ENCODE measurements at places on chromosomes 16 and 17.

GRCh38 chr17:50924800-50925199 is 58.6 kb upstream of the TOB1 start:
- DNase-seq: no peak

- DNase-seq: peak; percentile 38
Measured at GRCh38 chr17:45131616-45132319, 547 bp downstream of the PLCD3 start.

DNA sequence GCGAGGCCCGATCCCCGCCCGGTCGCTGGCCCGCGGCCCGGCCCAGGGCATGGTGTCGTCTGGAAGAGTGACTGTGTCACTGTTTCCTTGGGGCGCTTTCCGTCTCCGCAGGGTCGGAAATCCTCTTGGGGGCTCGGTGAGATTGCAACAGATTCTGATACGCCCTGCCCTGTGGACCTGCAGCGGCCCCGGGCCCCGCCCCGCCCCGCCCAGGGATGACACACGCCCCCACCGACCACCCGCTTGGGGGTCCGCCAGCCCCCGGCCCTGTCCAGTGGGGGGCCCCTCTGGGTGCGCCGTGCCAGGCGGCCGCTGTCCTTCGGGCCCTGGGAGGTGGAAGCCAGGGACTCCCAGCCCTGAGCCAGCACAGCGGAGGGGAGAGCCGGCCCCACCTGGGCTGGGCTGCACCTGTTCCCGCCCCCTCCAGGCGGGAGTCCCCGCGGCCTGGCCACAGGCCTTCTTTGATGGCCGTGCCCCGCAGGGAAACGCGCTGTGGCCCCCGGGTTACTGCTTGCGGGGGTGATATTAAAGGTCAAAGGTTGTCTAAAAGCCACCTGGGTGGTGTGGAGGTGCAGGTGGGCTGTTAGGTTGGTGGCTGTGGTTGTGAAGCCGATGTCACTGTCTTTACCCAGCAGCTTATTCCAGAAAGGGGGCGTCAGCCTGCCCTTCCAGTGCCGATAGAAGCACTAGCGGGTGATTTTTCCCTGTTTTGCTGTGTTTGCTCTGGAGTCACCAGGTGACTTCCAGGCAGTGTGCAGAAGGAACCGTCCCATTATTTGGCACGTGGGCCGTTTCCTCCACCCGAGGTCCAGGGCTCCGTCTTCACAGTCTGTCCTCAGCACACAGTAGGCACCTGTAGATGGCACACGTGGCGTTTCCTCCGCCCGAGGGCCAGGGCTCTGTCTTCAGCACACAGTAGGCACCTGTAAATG is 752 bp downstream of the TBC1D24 start:
- no peak for DNase-seq

- DNase-seq: no peak
Measured at GRCh38 chr16:20956319-20956718, 55.7 kb downstream of the LYRM1 start.

DNA sequence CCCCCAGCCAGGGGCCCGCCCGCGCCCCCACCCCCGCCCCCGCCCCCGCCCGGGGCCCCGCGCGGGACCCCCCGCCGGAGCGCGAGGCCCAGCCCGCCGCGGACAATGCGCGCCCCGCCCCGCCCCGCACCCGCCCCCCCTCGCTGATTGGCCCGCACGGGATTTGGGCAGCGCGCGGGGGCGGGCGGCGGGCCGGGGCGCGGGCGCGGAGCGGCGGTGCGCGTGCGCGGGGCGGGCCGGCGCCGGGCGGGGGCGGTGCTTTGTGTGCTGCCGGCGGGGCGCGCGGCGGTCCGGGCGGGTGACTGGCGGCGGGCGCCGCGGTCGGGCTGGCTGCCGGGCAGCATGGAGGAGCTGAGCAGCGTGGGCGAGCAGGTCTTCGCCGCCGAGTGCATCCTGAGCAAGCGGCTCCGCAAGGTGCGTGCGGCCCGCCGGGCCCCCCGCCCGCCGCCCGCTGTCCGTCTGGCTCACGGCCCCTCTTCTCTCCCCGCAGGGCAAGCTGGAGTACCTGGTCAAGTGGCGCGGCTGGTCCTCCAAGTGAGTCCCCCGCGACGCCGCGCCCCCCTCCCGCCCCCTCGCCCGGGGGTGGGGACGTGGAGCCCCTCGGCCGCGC is at the start of gene CBX2:
Gene CBX2 (plus strand): TSS at position 255 of the 610 bp plus-strand sequence. CDS start 88 bp downstream, at position 343.
- peak; percentile 78 for DNase-seq

- DNase-seq: no peak
Measured at GRCh38 chr16:73268366-73268993, 220.6 kb upstream of the ZFHX3 start.

DNA sequence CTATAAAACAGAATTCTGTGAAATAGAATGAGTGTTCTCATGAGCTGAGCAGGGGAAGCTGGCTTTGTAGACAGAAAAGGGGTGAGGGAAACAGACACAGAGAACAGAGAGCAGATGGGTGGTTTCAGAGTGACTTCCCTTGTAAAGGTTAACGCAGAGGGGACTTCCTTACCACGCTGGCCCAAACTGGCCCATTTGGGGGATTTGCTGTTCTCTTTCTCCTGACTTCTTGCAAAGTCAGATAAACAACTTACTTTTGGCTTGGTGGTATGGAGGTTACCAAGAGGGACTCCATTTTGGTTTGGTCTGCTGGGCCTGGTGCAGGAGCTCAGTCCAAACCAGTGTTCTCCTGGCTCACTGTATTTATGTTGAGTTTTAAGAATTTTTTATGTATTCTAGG is 48.4 kb downstream of the SEC14L1 start:
- DNase-seq: no peak

DNA sequence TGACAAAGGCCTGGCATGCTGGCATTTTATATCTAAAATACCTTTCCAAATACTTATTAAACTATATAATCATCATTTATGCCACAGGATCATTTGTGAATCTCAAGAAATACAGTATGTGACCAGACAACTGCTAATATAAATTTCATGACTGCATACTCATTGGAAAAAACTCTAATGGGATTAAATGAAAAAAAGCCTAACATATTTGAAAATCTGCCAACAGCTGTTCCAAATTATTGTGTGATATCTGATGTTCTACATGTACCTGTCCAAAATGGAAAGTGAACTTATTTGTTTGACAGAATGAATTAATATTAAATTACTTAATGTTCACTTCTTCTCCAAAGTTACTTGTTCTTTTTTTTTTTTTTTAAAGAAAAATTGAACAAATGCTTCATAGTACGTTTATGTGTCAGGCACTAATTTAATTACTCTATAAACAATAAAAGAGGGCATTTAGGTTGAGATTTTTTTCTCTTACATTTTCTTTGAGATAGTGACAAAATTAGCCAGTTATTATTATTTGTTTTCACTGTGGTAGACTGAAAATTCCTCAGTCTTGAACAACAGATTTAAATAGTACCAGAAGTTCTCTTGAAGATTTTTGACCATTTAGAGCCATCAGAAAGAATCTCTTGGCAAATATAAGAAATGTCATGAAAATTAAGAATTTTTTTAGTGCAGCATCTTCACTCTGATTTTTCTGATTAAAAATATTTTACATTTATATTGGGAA is 114.0 kb downstream of the FTO start:
- DNase-seq: no peak

DNA sequence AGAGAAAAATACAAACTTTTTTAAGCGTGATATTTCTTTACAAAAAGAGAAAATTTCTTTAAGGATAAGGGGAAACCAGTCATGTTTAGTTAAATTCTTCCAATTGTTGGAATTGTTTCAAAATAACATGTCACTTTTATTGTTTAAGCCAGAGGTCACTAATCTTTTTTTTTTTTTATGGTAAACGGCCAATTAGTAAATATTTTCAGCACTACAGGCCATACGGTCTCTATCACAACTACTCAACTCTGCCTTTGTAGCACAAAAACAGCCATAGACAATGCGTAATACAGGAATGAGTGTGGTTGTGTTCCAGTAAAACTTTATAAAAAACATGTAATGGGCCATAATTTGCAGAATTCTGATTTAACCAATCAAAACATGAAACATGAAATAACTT is 401.4 kb downstream of the GRIN2A start:
- DNase-seq: no peak

- DNase-seq: no peak
Measured at GRCh38 chr16:27460663-27461482, 58.9 kb downstream of the IL21R start.

DNA sequence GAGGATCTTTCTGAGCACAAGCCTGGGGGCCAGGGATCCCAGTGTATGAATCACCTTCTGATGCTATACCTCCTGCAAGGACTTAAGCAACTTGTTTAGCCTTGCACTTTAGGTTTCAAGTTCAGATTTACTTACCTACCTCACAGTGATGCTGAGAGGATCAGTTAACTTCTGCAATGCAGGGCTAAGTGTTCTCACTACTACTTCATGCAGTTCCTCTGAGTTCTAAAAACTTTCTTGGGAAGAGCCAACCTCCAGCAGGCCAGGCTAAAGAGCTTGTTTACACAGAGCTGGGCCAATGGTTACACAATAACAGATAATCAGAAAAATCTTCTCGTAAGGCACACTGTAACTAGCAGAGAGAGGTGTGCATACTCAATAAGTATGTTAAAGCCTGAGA is 13.0 kb downstream of the VEZF1 start:
- no peak for DNase-seq

- no peak for DNase-seq
Measured at GRCh38 chr17:38509772-38510420, 81.6 kb downstream of the ARHGAP23 start.

DNA sequence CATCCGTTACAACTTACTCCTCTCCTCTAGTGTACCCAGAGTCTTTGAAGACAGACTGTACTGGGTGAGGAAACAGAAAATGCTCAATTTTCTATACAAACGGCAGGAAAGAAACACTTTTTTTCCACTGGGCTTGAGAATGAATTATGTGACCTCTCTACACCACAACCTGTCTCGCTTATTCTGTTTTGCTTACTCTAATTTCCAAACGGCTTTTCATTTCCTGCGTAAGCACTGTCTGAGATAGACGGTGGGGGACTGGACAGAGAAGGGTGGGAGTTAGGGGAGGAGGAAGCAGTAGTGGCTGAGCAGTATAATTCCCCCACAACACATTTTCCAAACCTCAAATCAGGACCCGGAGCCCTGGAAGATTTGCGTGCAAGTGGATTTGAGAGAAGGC is 191.4 kb upstream of the SDK2 start:
- no peak for DNase-seq

- DNase-seq: no peak
Measured at GRCh38 chr16:84567286-84567962, 50.5 kb downstream of the COTL1 start.

DNA sequence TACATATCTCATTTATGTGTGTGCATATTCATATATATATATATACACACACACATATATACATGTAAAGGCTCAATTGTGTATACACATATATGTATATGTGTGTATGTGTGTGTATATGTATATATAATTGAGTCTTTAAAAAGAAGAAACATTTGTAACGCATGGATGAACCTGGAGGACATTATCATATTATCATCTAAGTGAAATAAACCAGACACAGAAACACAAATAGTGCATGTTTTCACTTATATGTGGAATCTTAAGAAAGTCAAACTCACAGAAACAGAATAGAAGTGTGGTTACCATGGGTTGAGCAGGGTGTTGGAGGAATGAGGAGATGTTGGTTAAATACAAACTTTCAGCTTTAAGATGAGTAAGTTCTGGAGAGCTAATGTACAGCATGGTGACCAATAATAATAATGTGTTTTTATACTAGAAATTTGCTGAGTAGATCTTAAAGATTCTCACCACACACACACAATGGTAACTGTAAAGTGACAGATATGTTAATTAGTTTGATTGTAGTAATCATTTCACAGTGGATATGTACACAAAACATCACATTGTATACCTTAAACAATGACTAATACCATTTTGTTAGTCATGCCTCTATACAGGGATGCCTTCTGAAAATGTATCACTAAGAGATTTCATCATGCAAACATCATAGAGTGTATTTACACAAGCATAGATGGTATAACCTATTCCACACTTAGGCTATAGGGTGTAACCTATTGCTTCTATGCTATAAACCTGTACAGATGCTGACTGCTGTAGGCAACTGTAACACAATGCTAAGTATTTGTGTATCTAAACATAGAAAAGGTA is 132.6 kb upstream of the CACNG5 start:
- DNase-seq: no peak

DNA sequence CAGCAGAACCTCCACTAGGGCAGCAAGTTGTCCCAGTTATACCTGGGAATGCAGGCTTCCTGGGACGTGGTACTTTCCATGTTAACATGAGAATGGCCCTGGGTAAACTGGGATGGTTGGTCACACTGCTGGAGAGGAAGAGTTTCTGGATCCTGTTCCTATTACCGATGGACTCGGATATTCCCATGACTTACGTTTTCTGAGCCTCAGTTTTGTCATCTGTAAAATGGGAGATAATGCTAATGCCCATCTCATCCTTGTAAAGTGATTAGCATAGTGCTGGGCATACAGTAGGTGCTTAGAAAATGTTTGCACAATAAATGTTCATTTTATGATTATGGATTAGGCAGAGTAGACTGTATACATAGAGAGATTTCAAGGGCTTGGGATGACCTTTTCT is 280.9 kb upstream of the EEF2KMT start:
- DNase-seq: no peak

GRCh38 chr16:89334050-89334449 is 116.5 kb downstream of the ZNF778 start:
- no peak for DNase-seq

- DNase-seq: no peak
Measured at GRCh38 chr16:12291989-12292759, 315.6 kb downstream of the SNX29 start.

GRCh38 chr16:89723279-89724250 is 2.2 kb downstream of the ZNF276 start:
- no peak for DNase-seq

- DNase-seq: no peak
Measured at GRCh38 chr17:17781591-17782496, 54.9 kb downstream of the SREBF1 start.

DNA sequence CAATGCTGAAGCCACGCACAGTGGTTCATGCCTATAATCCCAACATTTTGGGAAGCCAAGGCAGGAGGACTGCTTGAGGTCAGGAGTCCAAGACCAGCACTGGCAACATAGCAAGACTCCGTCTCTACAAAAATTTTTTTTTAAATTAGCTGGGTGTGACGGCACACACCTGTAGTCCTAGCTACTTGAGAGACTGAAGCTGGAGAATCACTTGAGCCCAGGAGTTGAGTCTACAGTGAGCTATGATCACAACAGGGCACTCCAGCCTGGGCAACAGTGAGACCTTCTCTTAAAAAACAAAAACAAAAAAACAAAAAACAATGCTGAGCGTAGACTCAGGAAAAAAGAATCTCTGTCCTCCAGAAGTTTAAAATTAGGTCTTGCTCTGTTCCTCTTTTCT is 6.1 kb downstream of the GNA13 start:
- no peak for DNase-seq
